ENCODE measurements at places on chromosomes 1 and 21.

GRCh38 chr1:3499611-3500010 lies 45.1 kb downstream of the ARHGEF16 start:
- DNase-seq, result no peak

- no peak for DNase-seq
Observed at GRCh38 chr1:223008808-223009207, 134.2 kb downstream of the TLR5 start.

DNA sequence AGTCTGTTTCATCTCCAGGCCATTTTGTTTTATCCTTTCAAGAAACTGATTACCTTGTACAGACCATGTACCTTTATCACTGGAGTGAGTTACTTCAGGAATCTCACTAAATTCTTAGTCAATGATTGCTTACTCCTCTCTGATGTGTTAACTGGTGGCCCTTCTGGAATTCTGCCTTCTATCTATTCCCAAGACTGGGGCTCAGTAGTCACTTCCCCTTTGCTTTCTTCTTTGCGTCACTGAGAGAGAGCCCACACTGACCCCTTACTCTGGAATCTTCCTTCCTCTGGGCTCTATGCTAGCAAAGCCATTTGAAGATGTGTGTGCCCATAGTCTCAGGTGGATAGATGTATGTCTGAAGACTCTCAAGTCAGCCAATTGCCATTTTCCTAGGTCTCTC lies 34.6 kb downstream of the XCL2 start:
- DNase-seq, result no peak

- no peak for DNase-seq
Observed at GRCh38 chr1:9449110-9449627, 90.1 kb upstream of the SLC25A33 start.

- no peak for DNase-seq
Observed at GRCh38 chr21:29157080-29157479, 26.6 kb downstream of the MAP3K7CL start.

DNA sequence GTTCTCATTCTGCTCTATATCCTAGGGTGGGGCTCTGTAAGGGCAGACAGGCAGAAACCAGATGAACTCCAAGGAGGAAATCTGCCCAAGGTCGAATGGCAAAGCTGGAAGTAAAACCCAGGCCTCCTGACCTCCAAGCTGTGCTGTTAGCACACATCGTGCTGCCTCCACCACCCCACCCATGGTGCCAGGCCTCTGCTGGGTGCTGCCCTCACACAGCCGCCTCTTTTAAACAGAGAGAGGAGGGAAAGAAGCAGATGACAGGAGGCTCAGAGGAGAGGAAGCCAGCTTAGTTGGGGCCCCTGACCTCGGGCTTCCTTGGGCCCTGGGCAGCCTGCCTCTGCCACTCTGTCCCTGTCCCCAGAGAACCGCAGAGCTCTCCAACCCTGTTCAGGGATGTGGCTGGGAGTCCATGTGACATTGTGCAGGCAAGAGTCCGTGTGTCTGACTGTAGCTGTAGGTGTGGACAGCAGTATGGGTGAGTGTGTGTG lies 1.1 kb downstream of the SYNC start:
- no peak for DNase-seq

- DNase-seq, result no peak
Observed at GRCh38 chr1:115133440-115133839, 44.1 kb upstream of the TSPAN2 start.

DNA sequence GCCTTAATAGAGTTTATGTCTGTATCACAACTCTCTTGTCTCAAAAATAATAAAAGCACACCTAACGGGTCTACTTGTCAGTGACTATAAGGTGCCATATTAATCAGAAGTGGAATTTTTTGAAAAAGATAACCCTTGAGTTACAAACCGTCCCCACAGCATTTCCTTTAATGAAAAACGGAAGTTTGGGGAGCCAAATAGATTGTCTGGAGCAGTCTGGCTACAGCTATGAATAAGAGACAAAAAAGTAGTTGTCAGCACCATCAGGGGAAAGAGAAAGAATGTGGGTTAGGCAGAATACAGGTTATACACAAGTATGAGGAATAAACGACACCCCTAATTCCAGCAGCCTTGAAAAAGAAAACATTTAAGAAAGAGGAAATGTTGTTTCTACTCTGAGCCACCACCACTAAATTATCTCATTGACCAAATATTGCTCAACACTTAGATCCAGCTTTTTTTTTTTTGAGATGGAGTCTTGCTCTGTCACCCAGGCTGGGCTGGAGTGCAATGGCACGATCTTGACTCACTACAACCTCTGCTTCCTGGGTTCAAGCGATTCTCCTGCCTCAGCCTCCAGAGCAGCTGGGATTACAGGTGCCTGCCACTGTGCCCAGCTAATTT lies 29.4 kb upstream of the USP24 start:
- DNase-seq, result no peak

- DNase-seq, result no peak
Observed at GRCh38 chr1:50832167-50832566, 127.9 kb downstream of the FAF1 start.

DNA sequence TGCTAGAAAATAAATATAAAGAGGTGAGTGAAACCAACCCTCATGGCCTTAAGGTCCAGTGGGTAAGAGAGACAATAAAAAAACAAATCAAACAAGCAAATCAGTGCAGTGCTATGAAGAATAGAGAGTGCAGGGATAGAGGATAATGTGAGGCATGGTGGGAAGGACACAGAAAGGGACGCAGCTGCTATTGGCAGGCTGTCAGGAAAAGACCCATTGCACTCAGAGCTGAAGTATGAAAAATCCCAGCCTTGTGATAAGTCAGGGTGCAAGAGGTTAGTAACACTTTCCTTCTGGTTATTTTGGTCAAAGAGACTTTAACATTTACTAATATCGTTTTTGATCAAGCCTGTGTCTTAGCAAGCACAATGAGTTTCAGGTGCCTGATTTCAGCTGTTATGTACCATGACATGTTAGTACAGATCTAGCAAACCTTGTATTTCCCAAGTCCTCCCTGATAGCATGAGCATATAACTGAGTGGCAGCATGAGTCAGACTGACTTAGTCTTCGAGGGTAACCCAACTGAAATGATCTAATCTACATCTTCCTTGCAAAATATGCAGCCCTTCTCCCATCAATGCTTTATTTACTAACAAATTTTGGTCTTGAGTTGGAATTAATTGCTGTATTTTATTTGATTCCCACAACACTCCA lies 31.7 kb downstream of the CHML start:
- DNase-seq, result no peak

DNA sequence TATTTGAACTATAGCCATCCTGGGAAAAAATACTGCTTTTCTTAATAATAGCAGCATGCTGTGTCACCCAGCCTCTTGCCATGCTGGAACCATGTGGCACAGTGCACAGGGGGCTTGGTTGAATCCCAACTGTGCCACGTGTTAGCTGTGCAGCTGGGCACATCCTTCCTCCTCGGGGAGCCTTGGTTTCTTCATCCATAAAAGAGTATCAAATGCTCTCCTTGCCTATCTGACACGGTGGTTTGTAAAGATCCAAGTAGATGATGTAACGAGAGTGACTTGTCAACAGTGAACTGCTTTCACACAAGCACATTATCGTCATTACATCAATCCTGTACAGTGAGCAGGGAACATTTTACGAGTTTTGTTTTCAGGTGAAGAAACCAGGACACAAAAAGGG lies 24.4 kb downstream of the VASH2 start:
- DNase-seq, result no peak

- no peak for DNase-seq
Observed at GRCh38 chr1:67792103-67792502, 41.2 kb downstream of the GNG12 start.

DNA sequence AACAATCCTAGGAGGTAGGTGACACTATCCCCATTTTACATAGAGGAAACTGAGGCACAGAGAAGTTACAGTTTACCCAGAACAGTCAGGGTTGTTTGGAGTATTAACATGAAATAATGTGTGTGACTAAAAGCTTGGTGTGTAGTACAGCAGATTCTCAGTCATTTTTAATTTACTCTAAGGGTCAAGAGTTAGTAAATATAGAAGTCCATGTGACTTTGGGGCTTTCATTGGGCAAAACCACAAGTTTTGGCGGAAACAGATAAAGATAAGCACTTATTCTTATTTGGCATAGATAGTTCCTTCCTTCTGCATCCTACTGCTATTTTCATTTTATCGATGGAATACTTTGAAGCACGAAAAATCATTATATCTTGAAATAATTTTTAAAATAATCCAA lies 128.5 kb downstream of the DNM3 start:
- no peak for DNase-seq

- no peak for DNase-seq
Observed at GRCh38 chr1:90809093-90809492, 92.0 kb upstream of the BARHL2 start.

GRCh38 chr1:50488356-50488755 lies 65.1 kb upstream of the DMRTA2 start:
- no peak for DNase-seq

DNA sequence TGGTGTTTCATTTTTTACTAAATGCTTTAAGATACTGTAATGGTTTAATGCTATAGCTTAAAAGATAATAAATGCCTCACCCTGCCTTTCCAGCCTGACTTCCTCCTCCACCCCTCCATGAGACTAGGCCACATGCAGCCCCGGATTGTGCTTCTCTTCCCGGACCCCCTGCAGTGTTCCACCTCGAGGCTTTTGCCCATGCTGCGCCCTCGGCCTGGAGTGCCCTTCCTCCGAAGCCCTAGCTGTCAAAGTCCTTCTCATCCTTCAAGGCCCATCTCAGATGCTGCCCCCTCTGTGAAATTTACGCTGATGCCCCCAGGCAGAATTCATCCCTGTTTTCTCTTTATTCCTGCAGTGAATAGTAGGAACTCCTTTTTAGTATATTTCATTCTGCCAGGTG lies 98.5 kb downstream of the ATP5PO start:
- no peak for DNase-seq

- DNase-seq, result no peak
Observed at GRCh38 chr1:14259191-14259757, 339.2 kb upstream of the KAZN start.

- no peak for DNase-seq
Observed at GRCh38 chr1:223444411-223444810, 51.2 kb downstream of the CCDC185 start.

- no peak for DNase-seq
Observed at GRCh38 chr1:43834280-43835081, 99.1 kb upstream of the ARTN start.

DNA sequence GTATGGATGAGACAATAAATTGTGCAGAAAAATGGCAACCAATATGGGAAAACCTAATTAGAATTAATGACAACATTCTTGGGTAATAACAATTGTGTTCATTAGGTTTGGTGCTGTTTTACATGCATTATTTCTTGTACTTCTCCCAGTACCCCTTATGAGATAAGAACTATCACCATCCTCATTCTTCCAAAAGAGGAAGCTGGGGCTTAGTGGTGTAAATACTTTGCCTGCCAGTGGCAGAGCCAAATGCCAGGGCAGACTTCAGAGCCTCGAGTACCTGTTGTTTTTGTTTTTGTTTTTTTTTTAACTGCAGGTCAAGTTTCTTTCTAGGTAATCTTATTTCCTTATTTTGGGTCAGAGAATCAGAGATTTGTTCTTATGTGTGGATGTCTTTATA lies 206.4 kb downstream of the RHOU start:
- DNase-seq, result no peak

GRCh38 chr1:56808410-56808809 lies 10.8 kb downstream of the FYB2 start:
- no peak for DNase-seq

DNA sequence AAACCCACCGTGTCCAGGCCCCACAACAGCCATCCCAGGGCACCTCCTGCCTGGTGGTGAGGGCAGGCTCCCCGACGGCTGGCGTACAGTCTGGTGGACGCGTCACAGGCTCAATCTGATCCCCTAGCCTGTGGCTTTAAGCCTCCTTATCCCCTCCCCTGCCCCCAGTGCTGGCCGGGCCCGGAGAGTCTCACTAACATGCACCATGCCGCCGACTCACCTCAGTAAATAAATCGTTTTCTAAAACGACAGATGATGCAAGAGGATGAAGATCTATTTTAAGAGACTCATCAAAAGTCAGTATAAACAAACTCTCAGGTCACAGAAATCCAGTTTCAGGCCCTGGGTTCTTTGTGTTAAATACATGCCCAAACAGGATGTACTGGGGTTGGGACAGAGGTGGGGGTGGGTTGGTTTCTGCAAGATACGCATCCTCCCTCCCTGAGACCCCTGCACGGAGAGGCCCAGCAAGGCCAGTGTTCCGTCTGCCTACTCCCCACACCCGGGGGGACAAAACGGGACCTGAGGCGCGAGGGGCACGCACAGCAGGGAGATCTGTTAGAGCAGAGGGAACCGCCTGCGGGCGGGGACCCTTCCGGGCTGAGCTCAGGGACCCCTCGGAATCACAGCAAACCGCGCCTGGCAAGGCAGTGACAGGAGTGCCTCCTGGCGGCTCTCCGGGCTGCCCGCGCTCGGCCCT lies 3.1 kb downstream of the PANK4 start:
- no peak for DNase-seq

GRCh38 chr21:16186742-16187141 lies 457.0 kb downstream of the USP25 start:
- no peak for DNase-seq

DNA sequence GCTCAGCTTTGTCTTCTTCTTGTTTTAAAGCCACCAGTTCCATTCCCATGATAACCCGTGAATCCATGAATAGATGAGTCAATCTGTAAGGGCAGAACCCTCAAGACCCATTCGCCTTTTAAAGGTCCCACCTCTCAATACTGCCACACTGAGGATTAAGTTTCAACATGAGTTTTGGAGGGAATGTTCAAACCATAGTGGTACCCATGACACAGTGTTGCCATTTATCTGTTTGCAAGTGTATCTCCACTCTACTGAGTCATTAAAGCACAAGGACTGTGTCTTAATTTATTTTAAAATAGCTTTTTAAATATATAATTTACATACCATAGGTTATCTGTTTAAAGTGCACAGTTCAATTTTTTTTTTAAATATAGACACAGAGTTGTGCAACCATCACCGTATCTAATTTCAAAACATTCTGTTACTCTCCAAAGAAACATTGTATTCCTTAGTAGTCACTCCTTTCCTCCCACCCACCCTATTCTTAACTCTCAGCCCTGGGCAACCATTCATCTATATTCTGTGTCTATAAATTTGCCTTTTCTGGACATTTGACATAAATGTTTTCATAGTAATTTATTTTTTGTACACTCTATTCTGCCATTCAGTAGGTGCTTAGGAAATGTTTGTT lies 4.8 kb upstream of the IL24 start:
- no peak for DNase-seq

DNA sequence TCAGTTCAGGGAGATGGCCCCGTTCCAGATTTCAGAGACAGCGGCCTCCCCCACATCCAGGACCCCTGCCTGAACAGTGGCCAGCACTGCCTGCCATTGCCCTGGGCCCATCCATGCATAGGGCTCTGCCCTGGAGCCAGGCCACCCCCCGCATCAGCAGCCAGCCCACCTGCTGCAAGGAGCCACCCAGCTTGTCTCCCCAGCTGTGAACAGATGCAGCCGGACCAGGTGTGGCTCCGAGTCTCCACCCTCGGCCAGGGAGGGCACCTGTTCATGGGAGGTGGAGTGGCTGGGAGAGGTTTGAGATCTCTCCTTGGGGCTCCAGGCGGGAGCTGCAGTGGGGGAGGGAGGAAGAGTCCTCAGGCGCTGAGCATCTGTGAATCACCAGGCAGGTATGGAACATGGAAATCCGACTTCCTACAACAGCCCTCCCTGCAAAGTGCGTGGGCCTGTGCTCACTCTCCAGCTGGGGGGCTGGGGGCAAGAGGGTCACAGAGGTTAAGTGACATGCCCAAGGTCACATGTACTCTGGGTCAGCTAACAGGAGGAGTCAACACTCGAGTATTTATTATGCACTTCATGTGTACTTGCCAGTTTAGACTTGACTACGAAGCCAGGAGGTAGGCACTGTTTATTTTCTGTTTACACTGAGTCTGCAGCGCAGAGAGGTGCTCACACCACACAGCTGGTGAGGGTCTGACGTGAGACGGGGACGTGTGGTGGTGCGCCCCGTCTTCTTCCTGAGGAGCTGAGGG lies 4.8 kb upstream of the HES5 start:
- DNase-seq, result no peak
